ENCODE measurements at places on chromosomes 16 and 17.

DNA sequence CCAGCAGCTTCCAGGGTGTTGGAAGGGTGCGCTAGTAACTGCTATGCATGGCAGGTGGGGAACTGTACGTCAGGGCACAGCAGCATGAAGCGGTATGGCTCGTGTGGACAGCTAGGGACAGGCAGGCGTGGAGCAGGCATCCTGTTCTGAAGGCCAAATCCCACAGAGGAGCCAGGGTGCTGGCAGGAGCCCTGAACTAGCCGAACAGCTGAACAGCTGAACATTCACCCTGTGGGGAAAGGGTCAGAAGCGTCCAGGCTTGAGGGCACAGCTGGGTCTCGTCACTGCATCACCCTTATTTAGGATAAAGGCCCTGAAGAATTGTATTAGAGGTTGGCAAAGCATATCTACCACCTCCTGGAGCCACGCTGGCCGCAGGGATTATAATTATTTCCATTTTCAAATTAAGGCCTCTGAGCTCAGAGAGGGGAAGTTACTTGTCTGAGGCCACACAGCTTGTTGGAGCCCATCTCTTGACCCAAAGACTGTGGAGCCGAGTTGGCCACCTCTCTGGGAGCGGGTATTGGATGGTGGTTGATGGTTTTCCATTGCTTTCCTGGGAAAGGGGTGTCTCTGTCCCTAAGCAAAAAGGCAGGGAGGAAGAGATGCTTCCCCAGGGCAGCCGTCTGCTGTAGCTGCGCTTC, 3.3 kb upstream of the STH start:
- DNase-seq, result no peak

GRCh38 chr16:70659546-70659945, 13.2 kb downstream of the IL34 start:
- no peak for DNase-seq

- no peak for DNase-seq
These were observed 19.8 kb upstream of the CMIP start for GRCh38 chr16:81424771-81425170.

DNA sequence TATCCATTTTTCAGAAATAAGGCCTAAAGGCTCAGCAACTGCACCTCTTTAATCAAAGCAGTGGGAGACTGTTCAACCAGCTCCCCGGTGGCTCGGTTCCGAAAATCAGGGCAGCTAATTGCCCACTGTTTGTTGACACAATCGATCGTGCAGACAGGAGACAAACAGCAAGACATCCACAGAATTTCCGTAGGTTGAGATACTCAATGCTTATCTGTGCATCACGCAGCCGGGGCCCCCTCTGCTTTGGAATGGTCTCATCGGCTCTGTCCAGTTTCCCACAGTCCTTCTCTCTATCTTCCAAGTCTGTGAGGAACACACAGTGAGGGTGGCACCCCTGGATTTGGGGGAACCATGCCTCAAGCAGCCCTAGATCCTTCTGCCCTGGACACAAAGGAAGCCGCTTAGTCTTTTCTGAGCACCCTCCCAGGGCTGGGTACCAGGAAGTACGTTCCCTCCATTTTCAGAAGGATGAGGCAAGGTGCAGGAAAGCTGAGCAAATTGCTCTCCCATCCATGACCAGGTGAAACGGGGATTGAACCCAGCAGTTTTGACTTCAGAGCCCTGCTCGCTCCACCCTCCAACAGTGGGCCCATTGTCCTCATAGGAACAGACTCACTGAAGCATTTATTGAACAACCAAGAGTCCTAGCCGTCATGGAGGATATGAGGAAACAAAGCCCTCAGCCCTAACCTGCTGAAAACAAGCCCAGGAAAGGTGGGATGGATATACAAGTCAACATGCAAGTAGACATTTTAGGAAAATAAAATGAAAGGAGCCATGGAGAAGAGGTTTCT, 70.7 kb downstream of the C16orf95 start:
- DNase-seq, result no peak

GRCh38 chr16:65751622-65752521, 614.6 kb upstream of the CDH5 start:
- no peak for DNase-seq

- DNase-seq, result no peak
These were observed 9.2 kb upstream of the NF1 start for GRCh38 chr17:31085563-31085962.

DNA sequence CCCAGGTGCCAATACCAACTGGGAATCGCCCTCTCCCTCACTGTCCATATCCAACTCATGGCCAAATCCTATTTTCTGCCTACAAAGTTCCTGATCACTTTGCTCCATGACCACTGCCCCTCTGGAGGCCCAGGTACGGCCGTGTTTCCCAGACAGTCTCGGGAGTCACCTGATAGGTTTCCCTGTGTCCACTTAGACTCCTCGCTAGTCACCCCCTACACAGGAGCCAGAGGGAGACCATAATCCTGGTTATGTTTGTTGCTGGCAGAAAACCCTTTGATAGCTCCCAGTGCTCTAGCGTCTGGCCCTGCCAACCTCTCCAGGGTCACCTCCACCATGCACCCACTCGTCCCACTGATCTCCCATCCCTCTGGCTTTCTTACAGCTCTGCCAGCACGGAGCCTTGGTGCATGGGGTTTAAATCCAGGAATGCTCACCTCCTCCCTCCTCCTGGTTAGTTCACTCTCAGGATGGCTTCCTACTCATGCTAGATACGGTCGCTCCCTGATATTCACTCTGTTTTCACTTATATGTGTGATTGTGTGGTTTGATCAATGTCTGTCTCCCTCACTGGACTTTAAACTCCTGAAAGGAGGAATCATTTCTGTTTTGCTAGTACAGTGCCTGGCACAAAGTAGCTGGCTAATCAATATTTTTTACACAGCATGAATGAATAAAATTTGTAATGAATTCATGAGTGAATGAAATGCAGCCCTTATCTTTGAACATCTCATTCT, 7.5 kb upstream of the CALB2 start:
- DNase-seq, result no peak

- DNase-seq, result no peak
These were observed 58.7 kb downstream of the SOCS3 start for GRCh38 chr17:78300962-78301820.

- DNase-seq, result no peak
These were observed 51.2 kb downstream of the COTL1 start for GRCh38 chr16:84566545-84567257.

GRCh38 chr17:73697872-73698271, 53.6 kb upstream of the SDK2 start:
- DNase-seq, result no peak

DNA sequence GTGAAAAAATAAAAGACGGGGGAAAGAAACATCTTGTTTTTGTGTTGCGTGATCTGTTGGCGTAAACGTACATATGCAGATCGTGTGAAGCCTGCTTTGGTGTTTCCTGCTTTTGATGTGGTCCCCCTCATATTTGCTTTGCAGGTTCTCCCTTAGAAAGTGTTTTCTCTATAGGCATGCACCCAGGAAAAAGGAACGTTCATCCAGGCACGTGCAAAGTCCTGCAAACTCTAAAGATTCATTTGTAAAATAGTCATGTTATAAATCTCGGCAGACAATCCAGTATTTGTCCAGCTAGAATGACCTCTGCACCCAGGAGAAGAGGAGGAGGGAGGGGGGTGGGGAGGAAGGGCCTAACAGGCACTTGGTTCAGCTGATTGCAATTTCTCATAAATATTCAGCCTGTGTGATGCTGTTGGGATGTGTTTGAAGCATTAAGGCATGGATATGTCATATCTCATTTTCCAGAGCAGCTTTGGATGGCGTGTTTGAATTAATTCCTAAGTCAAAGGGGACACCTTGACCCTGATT, 40.3 kb upstream of the DDX52 start:
- DNase-seq, result no peak

GRCh38 chr16:24713379-24713778, 16.1 kb upstream of the TNRC6A start:
- DNase-seq, result no peak

DNA sequence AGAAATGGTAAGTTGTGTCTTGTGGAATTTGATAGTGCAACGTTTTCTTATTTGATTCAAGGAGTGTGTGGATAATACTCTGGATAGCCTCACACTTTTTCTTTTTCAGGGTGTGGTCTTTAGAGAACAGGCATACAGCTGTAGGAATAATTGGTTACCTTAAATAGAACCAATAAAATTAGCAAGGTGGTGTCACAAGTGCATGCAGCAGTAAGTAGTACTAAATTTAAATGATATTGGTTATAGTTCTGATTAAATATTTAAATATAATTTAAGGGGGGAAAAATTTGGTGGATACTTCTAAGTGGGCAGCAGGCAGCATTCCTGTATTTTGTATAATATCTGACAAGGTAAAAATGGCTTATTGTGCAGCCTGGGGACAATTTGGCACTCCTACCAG, 3.7 kb downstream of the HAPSTR1 start:
- DNase-seq, result no peak

GRCh38 chr16:9256196-9256595, 164.8 kb downstream of the HAPSTR1 start:
- no peak for DNase-seq

GRCh38 chr16:67893743-67894399, 817 bp downstream of the PSKH1 start:
- no peak for DNase-seq

DNA sequence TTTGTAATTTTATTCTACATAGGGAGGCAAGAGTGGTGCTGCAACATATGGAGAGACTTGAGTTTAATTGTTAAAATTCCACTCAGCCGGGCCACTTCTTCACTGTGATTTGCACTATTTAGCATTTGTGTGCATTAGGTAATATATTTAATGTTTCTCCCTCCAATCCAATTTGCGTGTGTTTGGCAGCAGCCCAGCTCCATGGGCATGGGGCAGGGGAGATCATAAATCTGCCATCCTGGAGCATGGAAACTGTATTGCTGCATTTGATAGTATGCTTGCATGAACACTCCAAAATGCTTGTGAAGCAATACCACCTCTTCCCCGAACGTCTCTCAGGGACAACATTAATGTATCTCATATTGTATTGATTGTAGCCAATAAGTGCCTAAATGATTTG, 339.1 kb upstream of the RBFOX1 start:
- DNase-seq, result no peak

DNA sequence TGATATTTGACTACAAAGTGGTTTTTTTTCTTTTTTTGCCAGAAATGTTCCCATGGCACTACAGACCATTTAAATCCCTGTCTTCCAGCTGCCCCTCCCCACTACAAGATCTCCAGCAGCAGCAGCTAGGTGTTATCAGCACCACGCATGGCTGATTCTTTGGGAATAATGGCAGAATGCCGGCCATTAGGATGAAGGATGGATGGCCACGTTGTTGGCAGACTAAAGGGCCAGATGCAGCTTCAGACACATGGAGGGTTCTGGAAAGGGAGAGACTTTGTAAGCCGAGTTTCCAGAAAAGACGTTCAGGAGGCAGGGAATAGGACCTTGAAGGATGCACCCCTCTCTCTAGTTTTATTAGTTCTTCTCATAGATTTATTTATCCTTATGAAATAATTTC, 10.3 kb upstream of the MED9 start:
- DNase-seq, result no peak

- no peak for DNase-seq
These were observed 21.6 kb upstream of the SMPD3 start for GRCh38 chr16:68469796-68470460.

- no peak for DNase-seq
These were observed 3.7 kb upstream of the DRC7 start for GRCh38 chr16:57690782-57691471.

GRCh38 chr17:74182041-74182723, 21.3 kb upstream of the RPL38 start:
- DNase-seq, result no peak

DNA sequence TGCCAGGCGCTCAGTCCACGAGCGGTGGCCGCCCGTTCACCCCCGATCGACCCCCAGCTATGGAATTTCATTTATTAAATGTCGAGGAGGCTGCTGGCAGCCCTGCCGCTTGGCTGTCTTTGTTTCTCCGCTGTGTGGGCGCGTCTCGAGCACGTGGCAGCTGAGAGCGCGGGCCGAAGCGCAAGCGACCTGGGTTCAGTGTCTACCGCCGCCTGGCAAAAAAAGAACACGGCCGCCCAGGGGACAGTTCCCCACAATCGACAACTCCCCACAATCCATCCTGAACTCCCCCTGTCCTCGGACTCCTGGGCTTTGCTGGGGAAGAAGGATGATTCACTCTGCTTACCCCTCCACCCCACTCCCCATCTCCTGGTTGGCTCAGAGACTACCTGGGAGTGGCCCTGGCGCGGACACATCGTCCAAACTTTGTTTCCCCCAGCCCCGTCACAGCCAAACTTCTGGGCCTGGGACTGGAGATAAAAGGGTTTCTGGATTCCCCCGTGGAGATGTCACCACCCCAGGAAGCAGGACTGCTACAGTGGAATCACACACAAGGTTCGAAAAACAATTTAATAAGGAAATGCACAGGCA, 1.7 kb upstream of the ANKRD13B start:
- no peak for DNase-seq

- no peak for DNase-seq
These were observed 7.6 kb downstream of the CCDC182 start for GRCh38 chr17:57737450-57737849.

DNA sequence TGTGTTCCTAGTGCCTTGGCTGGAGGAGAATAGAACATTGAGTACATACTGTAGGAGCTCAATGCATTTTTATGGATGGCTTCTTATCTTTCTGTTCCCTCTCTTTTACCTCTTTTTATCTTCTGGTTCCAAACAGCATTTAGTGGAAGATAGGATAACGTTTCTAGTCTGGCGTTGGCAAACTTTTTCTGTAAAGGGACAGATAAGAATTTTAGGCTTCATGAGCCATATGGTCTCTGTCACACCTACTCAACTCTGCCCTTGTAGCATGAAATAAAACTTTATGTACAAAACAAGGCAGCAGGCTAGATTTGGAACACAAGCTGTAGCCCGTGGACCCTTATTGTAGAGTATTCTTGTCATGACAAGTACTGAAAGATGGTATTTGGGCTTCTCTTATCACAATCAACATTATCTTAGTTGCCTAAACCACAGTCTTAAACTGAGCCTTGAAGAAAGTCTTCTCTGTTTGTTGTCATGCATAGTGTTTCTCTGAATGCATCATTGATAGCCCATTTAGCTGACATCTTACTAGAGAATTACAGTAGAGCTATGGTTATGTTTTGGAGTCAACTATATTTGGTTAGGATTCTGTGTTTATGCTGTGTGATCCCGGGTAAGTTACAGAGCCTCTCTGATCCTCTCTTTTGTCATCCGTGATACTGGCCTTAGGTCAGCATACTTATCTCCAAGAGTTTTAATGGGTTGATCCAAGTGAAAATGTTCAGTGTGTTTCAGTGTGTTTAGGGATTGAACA, 80.2 kb downstream of the HS3ST4 start:
- DNase-seq, result no peak

- no peak for DNase-seq
These were observed 1.4 kb downstream of the THUMPD1 start for GRCh38 chr16:20740007-20740883.

DNA sequence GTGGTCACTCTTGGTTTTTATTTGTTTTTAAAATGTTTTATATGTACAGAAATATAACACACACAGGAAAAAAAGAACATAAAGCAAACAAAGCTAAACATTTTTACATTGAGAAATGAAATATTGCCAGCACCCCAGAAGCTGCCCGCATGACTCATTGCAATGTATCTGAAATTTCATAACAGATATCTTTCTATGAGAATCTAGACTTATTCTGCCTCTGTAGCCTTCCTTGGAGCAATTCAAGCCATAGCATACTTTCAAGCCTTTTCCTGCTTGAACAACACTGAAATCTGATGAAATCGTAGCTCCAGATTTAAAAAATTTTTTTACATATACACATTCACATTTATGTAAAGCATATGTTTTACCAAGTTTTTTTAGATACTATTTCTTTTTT, 86.9 kb downstream of the RBBP6 start:
- DNase-seq, result no peak
